GM23248 (cell line): ENCODE measurements at places on chromosomes 4 and X.

- H3K4me3 ChIP-seq, result no peak overlapping the region
- no peak overlapping the region for H3K27ac ChIP-seq
- no peaks in the 10 kb centered on the region for H3K4me1 ChIP-seq
- no peak for DNase-seq
Observed at GRCh38 chr4:78168029-78168428, 110.9 kb downstream of the FRAS1 start.

GRCh38 chr4:159071178-159071968, 31.5 kb upstream of the RAPGEF2 start:
- H3K27me3 ChIP-seq, result no peaks in the 10 kb centered on the region; the same call in none of the 2 replicates
- DNase-seq, result peak; percentile 65
- no peak overlapping the region for H3K27ac ChIP-seq
- H3K4me1 ChIP-seq, result peaks cover 43% of the 10 kb centered on the region
- H3K4me3 ChIP-seq, result no peak overlapping the region

DNA sequence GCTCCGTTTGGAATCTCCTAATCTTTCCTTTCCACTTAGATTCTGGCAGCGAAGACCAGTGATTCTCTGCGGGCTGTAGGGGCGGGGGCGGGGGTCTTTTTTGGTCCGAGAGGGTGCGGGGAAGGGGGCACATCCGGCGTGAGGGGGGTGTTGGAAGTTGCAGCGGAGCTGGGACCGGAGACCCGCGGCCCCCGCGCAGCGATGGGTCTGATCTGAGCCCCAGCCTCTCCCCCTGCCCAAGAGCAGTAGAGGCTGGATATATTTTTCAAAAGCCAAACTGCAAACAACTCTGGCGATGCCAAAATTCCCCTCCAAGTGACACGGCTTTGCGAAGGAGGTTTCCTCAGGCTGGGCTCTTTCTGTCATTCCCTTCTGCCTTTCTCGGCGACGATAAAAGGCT, 355 bp downstream of the GRID2 start:
- no peaks in the 10 kb centered on the region for H3K36me3 ChIP-seq
- H3K4me3 ChIP-seq, result no peak overlapping the region
- peaks cover 59% of the 10 kb centered on the region for H3K27me3 ChIP-seq
- DNase-seq, result no peak

DNA sequence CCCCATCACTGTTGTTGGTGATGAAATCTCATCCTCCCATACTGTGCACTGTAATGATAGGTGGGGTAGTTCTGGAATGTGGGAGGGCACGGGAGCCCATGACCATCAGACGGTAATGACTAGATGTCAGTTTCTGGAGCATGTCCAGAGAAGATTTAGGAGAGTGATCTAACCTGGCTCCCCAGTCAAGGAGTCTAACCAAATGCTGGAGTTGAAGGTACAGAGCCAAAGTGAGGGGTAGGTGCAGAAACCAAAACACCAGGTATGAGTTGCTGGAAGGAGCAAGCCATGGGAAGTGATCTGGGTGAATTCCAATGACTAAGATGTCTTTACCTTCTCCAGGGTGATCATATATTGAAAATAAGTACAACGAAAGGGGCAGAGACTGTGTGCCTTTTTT, 296.9 kb downstream of the INPP4B start:
- H3K27ac ChIP-seq, result peak overlapping the region; percentile 82
- no peak for DNase-seq
- H3K4me3 ChIP-seq, result no peak overlapping the region
- no peaks in the 10 kb centered on the region for H3K27me3 ChIP-seq
- H3K36me3 ChIP-seq, result no peaks in the 10 kb centered on the region

GRCh38 chr4:153341575-153342090, 2.9 kb upstream of the MND1 start:
- H3K27me3 ChIP-seq, result no peaks in the 10 kb centered on the region
- peak; percentile 53 for DNase-seq
- H3K4me3 ChIP-seq, result no peak overlapping the region
- H3K36me3 ChIP-seq, result no peaks in the 10 kb centered on the region

DNA sequence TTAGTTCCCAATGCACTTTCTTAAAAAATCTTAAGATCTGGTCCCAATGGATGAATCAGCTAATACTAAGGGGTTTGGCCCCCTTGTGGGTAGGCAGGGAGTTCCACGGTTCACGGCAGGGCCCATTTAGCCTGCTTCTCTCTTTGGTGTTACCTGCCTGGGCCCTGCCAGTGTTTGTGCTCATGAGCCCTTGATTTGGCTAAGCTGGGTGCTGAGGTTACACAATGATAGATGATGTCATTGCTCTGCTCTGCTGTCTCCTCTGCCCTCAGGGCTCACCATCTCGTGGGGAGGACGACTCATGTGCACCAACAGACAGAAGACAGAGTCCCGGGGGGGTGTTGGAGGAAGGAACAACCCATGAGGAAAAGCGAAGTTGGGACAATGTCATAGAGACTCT, 24.4 kb downstream of the RTL5 start:
- no peak overlapping the region for H3K4me3 ChIP-seq
- H3K36me3 ChIP-seq, result no peaks in the 10 kb centered on the region
- peak; percentile 81 for DNase-seq
- no peaks in the 10 kb centered on the region for H3K27me3 ChIP-seq
- H3K4me1 ChIP-seq, result no peaks in the 10 kb centered on the region

GRCh38 chr4:140834839-140835495, 78.8 kb upstream of the TBC1D9 start:
- H3K4me3 ChIP-seq, result no peak overlapping the region
- no peaks in the 10 kb centered on the region for H3K36me3 ChIP-seq
- H3K27me3 ChIP-seq, result peaks cover 48% of the 10 kb centered on the region
- H3K4me1 ChIP-seq, result no peaks in the 10 kb centered on the region

- no peak overlapping the region for H3K4me3 ChIP-seq
- H3K27me3 ChIP-seq, result no peaks in the 10 kb centered on the region
- peaks cover 15% of the 10 kb centered on the region; the same call in 1 of the 2 replicates for H3K4me1 ChIP-seq
- no peak for DNase-seq
- no peak overlapping the region for H3K27ac ChIP-seq
Observed at GRCh38 chr4:39036172-39036571, 4.0 kb upstream of the TMEM156 start.

DNA sequence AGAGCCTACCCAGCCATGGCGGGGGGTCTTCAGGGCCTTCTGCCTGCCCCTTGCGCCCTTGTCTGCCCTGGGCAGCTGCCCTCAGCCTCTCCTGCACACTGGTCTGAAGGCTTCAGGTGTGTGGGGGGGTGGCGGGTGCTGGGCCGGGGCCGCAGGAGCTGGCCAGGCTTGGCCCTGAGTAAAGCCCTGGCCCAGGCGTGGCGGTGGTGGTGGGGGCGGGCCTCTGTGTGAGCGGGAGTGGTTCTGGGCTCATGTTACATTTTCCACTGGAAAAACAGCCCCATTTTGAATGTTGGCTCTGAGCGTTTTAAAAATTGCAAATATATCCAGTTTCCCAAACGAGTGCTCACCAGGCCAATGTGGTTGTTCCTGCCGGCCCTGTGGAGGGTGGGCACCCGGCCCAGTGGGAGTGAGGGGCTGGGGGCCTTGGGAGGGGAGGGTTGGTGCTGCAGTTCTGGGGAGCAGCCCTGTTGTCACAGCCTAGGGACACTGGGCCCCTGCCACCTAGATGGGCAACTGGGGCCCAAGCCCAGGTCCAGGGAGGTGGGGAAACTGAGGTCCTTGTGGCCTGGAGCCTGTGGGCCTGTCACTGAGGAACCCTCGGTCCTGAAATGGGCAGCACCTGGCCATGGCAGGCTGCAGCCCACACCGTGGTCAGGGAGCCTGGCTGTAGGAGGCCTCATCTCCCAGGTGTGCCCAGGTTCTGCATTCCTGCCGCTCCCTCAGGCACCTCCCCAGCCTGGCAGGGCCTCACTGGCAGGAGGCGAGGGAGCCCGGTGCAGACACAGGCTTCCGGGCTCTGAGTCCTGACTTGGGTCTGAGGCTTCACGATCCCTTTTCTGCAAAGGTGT, 28.3 kb downstream of the FGFRL1 start:
- DNase-seq, result peak; percentile 78
- no peaks in the 10 kb centered on the region for H3K36me3 ChIP-seq
- peaks cover 46% of the 10 kb centered on the region for H3K4me1 ChIP-seq
- H3K4me3 ChIP-seq, result no peak overlapping the region
- H3K27ac ChIP-seq, result peak overlapping the region; percentile 56
- H3K27me3 ChIP-seq, result no peaks in the 10 kb centered on the region

DNA sequence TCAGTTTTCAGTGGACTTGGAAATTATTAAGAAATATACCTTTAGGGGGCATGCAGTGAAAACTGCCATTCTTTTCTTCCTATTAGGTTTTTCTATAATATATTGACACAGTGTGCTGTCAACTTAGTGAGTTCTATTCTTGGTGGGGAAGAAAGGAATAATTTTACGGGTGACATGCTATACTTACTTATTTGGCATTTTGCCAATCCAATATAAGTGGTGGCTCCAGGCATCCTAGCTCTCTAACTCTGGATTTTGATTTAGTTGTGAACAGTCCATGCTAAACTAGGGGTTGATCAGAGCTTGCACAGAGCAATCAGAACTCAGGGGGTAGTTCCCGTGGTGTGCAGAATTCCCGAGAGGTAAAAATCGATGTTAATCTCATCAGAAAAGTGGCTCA, 277.7 kb upstream of the FTHL17 start:
- no peak overlapping the region for H3K4me3 ChIP-seq
- no peaks in the 10 kb centered on the region for H3K27me3 ChIP-seq
- no peaks in the 10 kb centered on the region for H3K36me3 ChIP-seq
- H3K27ac ChIP-seq, result no peak overlapping the region

DNA sequence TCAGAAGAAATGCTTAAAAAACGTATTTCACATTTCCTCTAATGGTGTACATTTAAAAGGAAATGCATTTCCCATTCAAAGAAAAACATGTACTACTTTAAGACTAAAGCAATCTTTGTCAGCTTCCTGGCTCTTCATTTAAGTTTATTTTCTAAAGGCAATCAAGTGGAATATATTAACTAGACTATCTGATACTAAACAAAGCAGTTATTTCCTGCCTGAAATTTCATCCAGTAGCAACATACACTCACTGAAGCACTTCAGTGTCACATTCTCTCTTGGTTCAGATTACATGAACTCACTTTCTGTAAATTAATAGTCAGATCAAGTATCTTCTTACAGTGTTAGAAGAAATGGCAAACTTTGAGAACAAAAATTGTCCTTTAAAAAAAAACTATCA, 42.5 kb downstream of the LRBA start:
- no peaks in the 10 kb centered on the region for H3K36me3 ChIP-seq
- no peak overlapping the region for H3K27ac ChIP-seq
- no peak for DNase-seq
- H3K27me3 ChIP-seq, result no peaks in the 10 kb centered on the region
- H3K4me3 ChIP-seq, result no peak overlapping the region
- no peaks in the 10 kb centered on the region for H3K4me1 ChIP-seq

DNA sequence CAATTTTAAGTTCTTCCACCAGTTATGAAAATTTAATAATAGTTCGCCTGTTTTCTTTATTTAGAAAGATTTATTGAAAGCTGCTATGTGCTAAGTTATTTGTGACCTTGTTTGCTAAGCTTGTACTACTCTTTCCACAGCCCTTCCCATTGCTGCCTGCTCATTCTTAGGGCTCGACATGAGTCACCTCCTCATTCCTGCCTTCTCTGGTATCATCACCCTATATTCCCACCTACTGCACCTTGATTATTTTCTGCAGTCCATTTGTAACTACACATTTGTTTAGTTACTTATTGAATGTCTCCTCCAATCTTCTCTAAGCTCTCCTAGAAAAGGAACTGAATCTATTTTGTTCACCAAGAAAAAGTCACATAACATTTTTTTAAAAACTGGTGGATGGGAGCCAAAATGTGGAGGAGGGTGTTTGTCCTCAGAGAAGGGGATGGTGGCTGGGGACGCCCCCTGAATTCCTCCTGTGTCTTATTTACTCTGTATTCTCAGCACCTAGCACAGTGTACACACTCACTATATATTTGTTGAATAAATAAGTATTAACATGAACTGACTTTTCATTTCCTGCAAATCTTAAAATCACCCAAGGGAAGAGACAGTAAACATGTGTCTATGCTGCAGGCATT, 3.7 kb upstream of the RAB9A start:
- H3K27ac ChIP-seq, result peak overlapping the region; percentile 12; the same call in 1 of the 2 replicates
- DNase-seq, result peak; percentile 66
- no peaks in the 10 kb centered on the region for H3K36me3 ChIP-seq
- no peak overlapping the region for H3K4me3 ChIP-seq
- H3K27me3 ChIP-seq, result no peaks in the 10 kb centered on the region

- H3K27me3 ChIP-seq, result no peaks in the 10 kb centered on the region
- peaks cover 6% of the 10 kb centered on the region; the same call in 1 of the 2 replicates for H3K4me1 ChIP-seq
- no peak overlapping the region for H3K4me3 ChIP-seq
- peak; percentile 44 for DNase-seq
- H3K27ac ChIP-seq, result no peak overlapping the region
Observed at GRCh38 chrX:123648028-123648810, 84.6 kb downstream of the THOC2 start.

DNA sequence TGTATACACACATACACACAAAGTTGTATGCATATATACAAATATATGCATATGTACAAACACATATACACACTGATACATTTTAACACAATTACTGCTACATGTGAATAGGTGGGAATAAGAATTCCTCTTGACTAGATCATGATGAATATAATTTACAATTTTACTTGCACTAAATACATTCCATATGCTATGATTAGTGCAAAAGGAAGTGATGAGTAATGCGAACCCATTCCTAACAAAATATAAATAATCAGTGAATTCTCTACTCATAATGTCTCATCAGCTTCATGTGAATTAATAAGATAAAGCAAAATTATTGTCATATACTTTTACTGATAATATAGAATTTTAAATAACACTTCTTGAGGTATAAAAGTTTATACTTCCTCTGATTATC, 1077.3 kb upstream of the PCDH10 start:
- DNase-seq, result no peak
- no peaks in the 10 kb centered on the region for H3K36me3 ChIP-seq
- no peak overlapping the region for H3K27ac ChIP-seq
- H3K4me1 ChIP-seq, result no peaks in the 10 kb centered on the region
- no peaks in the 10 kb centered on the region for H3K27me3 ChIP-seq

GRCh38 chrX:100874325-100874724, at the start of gene NOX1:
Gene NOX1 (minus strand): TSS chrX:100874359. CDS start chrX:100874139, 220 bp downstream.
- H3K36me3 ChIP-seq, result no peaks in the 10 kb centered on the region
- H3K4me3 ChIP-seq, result no peak within 1 kb of the TSS
- no peaks in the 10 kb centered on the region for H3K27me3 ChIP-seq
- DNase-seq, result no peak

- H3K4me1 ChIP-seq, result peaks cover 18% of the 10 kb centered on the region
- H3K27ac ChIP-seq, result 0 out of 2 replicates have a peak overlapping the region, but pooled peaks have one; percentile 7
- peak; percentile 47 for DNase-seq
- H3K27me3 ChIP-seq, result no peaks in the 10 kb centered on the region
- H3K4me3 ChIP-seq, result peak overlapping the region; percentile 44
Observed at GRCh38 chr4:21827575-21827974, 121.0 kb downstream of the KCNIP4 start.

GRCh38 chr4:149280806-149281205, 534.8 kb downstream of the IQCM start:
- H3K27me3 ChIP-seq, result no peaks in the 10 kb centered on the region
- no peaks in the 10 kb centered on the region for H3K36me3 ChIP-seq
- no peaks in the 10 kb centered on the region for H3K4me1 ChIP-seq
- H3K4me3 ChIP-seq, result no peak overlapping the region
- H3K27ac ChIP-seq, result no peak overlapping the region

GRCh38 chrX:109475174-109475891, 6.6 kb downstream of the GUCY2F start:
- H3K4me3 ChIP-seq, result peak overlapping the region; percentile 41
- no peaks in the 10 kb centered on the region for H3K27me3 ChIP-seq
- H3K36me3 ChIP-seq, result no peaks in the 10 kb centered on the region
- DNase-seq, result peak; percentile 60
